ENCODE measurements at places on chromosomes 3 and 15.

- no peak for DNase-seq
Observed at GRCh38 chr3:157166561-157166960, 6.6 kb upstream of the CCNL1 start.

GRCh38 chr3:184741798-184742675 is 30.2 kb upstream of the MAGEF1 start:
- no peak for DNase-seq

- DNase-seq = no peak
Observed at GRCh38 chr15:92538115-92538514, 117.5 kb downstream of the FAM174B start.

GRCh38 chr15:77002954-77003912 is 8.3 kb downstream of the PSTPIP1 start:
- DNase-seq = no peak

DNA sequence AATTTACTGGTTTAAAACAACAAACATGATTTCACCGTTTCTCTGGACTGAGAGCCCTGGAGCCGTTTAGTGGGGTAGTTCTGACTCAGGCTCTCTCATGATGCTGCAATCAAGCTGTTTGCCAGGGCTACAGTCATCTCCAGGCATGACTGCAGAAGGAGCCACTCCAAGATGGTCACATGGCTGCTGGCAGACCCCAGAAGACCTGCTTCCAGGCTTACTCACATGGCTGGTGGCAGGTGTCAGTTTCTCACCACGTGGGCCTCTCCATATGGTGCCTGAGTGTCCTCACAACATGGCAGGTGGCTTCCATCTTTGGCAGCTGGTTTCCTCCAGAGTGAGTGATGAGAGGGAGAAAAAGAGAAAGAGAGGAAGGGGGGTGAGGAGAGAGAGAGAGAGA is 378.3 kb upstream of the RGMA start:
- no peak for DNase-seq

DNA sequence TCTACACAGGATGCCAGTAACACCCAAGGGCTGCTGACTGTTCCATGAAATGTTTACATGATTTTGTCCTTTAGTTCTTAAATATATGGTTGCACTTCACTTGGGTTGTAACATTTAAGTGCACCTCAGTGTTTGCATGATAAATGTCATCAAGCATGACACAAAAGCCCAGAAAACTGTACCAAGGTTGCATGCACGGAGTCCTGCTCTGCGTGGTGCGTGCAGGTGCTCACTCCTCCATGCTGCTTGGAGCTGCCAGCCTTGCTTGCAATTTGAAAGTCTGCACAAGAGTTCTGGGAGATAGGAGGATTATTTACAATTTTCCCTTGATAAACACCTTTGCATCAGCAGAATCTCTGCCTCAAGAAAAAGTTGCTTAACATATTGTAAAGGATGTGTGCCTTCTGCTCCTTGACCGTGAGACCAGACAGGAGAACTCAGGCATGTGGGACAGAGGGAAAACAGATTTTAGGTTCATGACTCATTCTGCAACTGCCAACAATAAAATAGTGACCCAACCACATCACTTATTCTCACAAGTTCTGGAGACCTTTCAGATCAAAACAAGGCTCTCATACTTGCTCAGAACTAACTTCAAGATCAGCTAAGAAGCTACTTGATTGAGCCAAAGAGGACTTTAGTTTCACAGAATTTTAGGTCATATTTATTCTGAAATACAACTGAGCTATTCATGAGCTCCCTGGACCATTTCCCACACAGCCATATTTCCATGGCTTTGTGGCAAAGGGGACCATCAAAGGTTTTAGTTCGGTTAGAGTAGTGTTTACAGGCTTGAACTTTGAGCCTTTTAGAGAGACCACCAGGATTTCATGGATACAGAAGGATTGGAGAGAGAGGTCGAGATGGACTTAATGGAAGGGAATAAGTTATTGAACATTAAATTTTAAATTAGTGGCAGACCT is 128.4 kb upstream of the ZBED2 start:
- no peak for DNase-seq

DNA sequence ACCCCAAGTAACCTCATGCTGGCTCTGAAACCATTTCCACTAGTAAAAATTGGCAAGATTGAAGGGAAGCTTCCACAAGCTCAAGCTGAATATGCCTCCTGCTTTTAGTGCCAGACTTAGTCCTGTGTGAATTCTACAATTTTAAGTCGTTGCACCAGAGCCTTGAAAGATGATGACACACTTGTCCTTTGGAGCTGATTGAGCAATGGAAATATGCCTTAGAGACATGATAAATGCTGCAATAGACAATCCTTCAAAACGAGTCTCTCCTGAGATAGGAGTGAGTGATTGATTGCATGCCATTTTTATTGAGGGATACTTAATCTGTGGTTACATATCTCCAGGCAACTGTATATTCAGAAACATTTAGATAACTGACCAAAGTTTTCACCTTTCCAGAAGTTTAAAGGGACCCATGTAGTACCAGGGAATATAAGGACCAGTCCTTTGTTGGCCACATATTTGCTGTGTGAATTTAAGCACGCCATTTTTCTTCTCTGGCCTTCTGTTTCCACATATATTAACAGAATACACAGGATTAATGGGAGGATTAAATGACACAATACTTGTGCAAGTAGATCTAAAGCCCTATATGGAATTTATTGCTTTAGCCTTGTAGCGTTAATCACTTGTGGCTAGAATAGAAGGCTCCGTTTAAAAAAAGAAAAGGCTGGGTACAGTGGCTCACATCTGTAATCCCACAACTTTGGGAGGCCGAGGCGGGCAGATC is 65.1 kb downstream of the PPARG start:
- no peak for DNase-seq

- no peak for DNase-seq
Observed at GRCh38 chr3:100209169-100209568, 51.6 kb upstream of the TBC1D23 start.

- no peak for DNase-seq
Observed at GRCh38 chr3:27900316-27900715, 178.2 kb upstream of the EOMES start.

- DNase-seq = no peak
Observed at GRCh38 chr3:41502481-41502880, 303.2 kb downstream of the CTNNB1 start.

GRCh38 chr3:188775412-188775811 is 396.4 kb upstream of the TPRG1 start:
- DNase-seq = no peak

GRCh38 chr3:157154563-157155330 is 5.2 kb downstream of the CCNL1 start:
- no peak for DNase-seq

- no peak for DNase-seq
Observed at GRCh38 chr3:17806876-17807275, 64.4 kb upstream of the TBC1D5 start.

DNA sequence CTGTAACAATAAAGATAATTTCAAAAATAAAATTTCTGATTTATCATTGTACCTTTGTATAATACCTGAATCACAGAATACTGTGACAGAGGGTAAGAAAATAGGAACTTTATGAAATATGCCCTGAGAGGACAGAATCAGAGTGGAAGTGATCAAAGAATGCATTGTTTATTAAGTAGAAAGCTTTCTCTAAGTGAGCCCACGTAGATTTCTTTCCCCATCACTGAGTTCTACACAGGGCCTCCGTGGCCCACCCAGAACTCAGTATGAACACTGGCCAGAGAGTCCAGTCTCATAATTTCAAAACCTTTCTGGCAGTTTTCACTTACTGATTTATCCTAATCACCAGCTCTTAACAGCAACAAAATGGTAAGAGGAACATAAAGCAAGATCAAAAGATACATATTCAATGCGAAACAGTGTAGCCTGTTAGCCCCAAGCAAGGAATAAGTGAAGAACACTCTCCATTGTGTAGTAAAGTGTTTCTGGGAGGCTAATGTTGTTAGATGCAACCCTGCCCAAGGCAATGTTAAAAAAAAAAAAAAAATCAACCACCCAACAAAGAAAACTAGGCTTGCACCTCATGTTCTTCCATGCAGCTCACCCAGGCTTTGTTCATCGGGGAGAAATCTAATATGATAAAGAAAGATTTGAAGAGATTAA is 341.3 kb downstream of the LSAMP start:
- no peak for DNase-seq

- no peak for DNase-seq
Observed at GRCh38 chr3:110670407-110670806, 401.2 kb upstream of the NECTIN3 start.

DNA sequence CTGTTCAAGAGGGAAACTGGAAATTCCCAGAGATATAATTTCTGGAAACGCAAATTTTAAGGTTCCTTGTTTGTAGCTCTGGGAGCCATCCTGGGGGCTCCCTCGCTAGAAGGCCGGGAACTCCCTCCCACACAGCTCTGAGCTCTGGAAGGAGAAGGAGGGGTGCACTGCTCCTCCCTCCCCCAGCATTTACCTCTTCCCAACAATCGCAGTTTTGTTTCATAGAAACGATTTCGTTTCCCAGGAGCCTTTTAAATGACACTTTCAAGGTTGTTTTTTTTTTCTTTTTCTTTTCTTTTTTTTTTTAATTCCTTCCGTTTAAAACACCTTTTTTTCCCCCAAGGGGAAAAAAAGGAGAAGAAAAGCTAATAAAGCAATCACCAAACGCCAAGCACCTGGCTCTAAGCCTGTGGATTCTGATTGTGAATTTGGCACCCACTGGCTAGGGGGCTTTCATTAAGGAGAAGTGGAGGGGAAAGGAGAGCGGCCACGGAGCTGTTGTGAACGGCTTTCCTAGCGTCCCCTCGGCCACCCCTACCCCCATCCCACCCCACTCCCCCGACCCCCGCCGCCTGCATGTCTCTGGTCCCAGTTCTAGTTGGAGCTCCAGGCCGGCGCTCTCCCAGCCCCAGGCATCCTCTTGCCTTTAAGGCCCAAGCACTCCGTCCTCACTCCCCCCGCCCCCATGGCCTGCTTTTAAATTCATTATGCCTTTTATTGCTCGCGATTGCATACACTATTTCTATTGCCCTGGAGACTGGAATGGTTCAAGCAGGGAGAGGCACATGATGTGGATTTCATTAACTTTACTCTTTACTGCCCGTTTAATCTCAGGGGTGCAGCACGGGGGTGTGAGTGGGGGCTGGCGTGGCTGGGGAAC is 13.6 kb upstream of the CCDC33 start:
- DNase-seq = no peak
